ENCODE measurements at places on chromosomes 16 and 17. TPM values are rescaled to one million over a fixed set of nuclear protein-coding genes. Genes with fewer than 3 reads are reported as not detected.

The ASPA gene
- 32.9 TPM for polyA plus RNA-seq

- no peak for DNase-seq
Observed at GRCh38 chr17:34712481-34713195, 133.3 kb downstream of the TMEM132E start.

- no peak for DNase-seq
Observed at GRCh38 chr16:27408602-27409031, 6.6 kb downstream of the IL21R start.

The CA4 gene
- polyA plus RNA-seq, result 47.5 TPM

- DNase-seq, result no peak
Observed at GRCh38 chr17:19904412-19904811, 36.7 kb upstream of the ULK2 start.

DNA sequence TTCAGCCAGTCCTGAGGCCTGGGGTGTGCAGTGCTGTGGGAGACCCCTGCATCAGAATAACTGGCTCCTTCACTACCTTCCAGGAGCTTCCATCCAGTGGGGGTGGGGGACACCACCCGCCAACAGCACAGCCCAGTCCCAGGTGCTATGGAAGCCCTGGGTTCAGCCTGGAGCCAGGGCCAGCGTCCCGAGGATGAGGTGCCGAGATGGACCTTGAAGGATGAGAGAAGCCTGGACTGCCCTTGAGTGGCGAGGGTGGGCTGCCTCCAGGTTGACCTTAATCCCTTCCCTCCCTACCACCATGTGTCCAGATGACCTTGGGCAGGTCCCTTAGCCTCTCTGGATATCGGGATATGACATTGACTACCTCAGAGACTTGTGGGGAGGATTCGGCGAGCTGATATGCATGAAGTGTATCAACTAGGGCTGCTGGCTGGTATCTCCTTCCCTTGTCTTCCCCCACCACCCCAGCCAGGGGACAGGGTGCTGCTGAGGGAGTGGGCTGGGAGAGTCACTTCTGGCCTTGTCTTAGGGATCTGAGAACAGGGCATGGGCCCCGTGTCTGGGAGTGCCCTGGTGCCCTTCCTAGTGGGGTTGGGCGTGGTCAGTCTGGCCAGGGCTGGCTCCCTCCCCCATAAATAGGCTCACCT is 14.2 kb upstream of the LASP1NB start:
- DNase-seq, result no peak

The DHRS7C gene
- not detected for polyA plus RNA-seq

DNA sequence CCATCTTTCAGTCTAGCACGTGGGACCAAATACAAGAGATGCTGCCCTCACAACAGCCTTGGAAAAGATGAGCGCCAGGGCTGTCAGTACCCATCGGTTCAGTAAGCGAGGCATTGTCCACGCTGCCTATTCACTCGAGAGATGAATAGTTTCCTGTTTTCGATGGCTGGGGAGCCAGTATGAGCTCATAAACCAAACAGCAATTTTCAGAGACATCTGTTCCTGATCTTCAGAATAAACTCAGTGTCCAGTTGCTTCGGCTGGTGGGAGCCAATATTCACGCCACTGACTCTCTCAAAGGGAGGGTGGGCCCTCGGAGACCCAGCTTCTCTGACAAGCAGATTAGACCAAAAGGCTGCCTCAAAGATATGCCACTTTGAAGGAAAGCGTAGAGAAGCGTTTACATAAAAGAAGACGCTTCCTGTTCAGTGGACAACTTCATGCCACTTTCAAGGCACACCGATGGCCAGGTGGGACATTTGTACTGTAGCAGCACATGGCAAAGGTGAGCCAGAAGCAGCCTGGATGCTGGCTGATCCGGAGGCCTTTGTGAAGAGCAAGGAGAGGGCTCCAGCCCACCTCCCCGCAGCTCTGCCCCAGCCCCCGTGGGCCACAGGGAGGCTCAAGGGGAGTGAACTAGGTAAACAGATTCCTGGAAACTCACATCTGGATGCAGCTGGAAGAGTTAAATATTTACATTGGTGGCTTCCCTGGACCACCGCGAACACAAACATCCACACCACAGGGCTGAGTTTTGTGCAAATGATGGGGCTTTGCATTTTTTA is 6.0 kb downstream of the TIMM22 start:
- DNase-seq, result no peak

- no peak for DNase-seq
Observed at GRCh38 chr17:30808785-30809286, 15.7 kb downstream of the CRLF3 start.

DNA sequence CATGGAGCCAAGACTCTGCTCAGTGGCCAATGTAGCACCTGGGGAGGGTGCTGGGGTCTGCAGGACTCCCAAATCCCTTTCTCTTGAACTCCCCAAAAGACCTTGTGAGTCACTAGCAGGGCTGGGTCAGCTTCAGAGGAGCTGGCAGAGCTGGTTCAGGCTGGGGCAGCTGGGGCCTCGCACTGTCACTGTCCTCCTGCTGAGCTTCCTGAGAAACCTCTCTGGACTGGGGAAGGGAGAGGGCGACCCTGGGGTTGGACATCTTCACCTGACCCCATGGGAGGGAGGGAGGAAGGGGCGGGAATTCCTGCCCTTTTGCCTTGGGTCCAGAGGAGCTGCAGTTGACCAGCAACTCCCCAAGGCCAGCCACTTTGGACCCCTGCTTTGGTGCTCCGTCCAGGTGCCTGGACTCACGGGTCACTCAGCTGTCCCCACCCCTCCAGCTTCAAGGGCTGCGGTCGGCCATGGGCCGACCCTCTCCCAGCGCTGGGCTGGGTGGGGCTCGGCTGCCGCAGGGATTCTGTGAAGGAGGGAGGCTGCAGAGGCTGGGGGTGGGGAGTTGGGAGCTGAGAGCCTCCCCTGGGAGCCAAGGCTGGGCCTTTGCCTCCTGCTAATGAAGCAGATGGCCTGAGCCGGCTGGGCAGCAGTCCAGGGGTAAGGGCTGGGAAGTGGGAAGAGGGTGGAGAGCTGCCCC is 9.2 kb downstream of the FMNL1 start:
- no peak for DNase-seq

- no peak for DNase-seq
Observed at GRCh38 chr17:46270032-46270431, 24.9 kb upstream of the LRRC37A start.

The TNFRSF17 gene
- 0.20 TPM for polyA plus RNA-seq

GRCh38 chr16:51756447-51757123 is 605.5 kb upstream of the SALL1 start:
- DNase-seq, result no peak
